ENCODE measurements at places on chromosomes 3 and 15.

- no peaks in the 10 kb centered on the region for H3K27me3 ChIP-seq
- DNase-seq, result no peak
- no peaks in the 10 kb centered on the region for H3K36me3 ChIP-seq
- H3K4me3 ChIP-seq, result no peak overlapping the region
- H3K4me1 ChIP-seq, result peaks cover 23% of the 10 kb centered on the region
Measured at GRCh38 chr15:58309963-58310928, 121.5 kb upstream of the LIPC start.

- peaks cover 12% of the 10 kb centered on the region for H3K27me3 ChIP-seq
- H3K4me1 ChIP-seq, result peaks cover 8% of the 10 kb centered on the region
- no peak overlapping the region for H3K4me3 ChIP-seq
- H3K27ac ChIP-seq, result no peak overlapping the region
- H3K36me3 ChIP-seq, result no peaks in the 10 kb centered on the region
Measured at GRCh38 chr15:51243774-51244173, 94.6 kb downstream of the CYP19A1 start.

DNA sequence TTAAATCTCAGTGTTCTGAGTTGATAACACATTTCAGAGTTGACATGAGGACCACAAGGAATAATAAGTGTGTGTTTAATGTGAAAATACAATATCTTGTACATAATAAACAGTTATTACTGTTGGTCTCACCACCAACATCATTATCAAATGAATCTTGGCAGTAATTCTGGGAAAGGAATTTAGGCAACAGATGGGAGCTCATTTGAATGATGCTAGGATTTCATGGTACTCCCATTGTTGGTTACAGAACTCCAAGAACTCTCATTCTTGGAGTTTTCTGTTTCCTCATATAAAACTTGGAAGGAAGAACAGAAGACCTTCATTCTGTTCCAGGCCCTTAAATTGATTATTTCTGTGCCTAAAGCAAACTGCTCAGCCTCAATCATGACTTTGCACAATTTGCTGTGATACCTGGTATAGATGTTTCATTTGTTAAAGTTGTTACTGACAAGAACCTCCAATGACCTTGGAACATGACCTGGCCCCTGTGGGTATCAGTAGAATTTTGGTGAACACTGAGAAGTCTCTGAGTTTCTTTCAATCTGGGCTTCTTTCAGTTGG lies 385.8 kb downstream of the LPP start:
- H3K4me1 ChIP-seq, result no peaks in the 10 kb centered on the region
- H3K4me3 ChIP-seq, result no peak overlapping the region
- peaks cover 3% of the 10 kb centered on the region for H3K36me3 ChIP-seq
- H3K27ac ChIP-seq, result no peak overlapping the region
- DNase-seq, result no peak

- peaks cover 15% of the 10 kb centered on the region for H3K36me3 ChIP-seq
- H3K27me3 ChIP-seq, result no peaks in the 10 kb centered on the region
- no peak overlapping the region for H3K4me3 ChIP-seq
- DNase-seq, result no peak
- peaks cover 2% of the 10 kb centered on the region for H3K4me1 ChIP-seq
Measured at GRCh38 chr15:44530653-44531052, 6.3 kb upstream of the EIF3J start.

- H3K27ac ChIP-seq, result no peak overlapping the region
- no peak overlapping the region for H3K4me3 ChIP-seq
- H3K4me1 ChIP-seq, result peaks cover 16% of the 10 kb centered on the region
- peaks cover 3% of the 10 kb centered on the region for H3K27me3 ChIP-seq
Measured at GRCh38 chr15:85151861-85152260, 170.2 kb downstream of the PDE8A start.

DNA sequence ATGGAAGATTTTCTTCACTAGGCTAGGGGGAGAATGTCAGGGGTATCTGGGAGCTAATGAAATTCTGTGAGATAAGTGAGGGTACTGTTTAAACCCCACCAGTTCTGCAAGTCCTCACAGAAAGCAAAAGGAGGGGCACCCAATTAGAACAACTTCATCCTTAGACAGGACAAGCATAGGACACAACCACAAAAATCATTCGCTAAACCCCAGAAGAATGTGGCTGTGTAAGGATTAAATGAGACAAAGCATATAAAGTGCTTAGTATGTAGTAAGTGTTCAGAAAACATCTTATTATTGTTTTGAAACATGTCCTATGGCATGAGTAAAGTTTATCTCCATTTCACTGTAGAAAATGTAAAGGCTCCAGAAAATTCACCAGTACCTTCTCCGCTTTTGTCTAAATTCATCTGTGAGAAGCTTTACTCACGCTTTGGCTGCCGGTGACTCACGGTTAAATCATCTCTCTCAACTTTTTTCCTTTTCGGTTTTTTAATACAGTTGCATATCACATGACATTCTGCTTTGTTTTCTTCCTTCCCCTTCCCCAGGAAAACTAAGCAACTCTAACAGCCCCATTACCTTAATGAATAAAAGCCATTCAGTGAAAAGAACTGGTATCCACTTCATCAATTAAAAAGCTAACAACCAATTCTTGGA lies 1.7 kb downstream of the CLRN1 start:
- DNase-seq, result no peak
- no peaks in the 10 kb centered on the region for H3K36me3 ChIP-seq
- H3K4me1 ChIP-seq, result no peaks in the 10 kb centered on the region
- no peak overlapping the region for H3K4me3 ChIP-seq

GRCh38 chr15:34812369-34812768 lies 17.0 kb upstream of the ACTC1 start:
- H3K4me1 ChIP-seq, result no peaks in the 10 kb centered on the region
- no peaks in the 10 kb centered on the region for H3K36me3 ChIP-seq
- DNase-seq, result no peak
- H3K27me3 ChIP-seq, result peaks cover 4% of the 10 kb centered on the region
- H3K4me3 ChIP-seq, result no peak overlapping the region

DNA sequence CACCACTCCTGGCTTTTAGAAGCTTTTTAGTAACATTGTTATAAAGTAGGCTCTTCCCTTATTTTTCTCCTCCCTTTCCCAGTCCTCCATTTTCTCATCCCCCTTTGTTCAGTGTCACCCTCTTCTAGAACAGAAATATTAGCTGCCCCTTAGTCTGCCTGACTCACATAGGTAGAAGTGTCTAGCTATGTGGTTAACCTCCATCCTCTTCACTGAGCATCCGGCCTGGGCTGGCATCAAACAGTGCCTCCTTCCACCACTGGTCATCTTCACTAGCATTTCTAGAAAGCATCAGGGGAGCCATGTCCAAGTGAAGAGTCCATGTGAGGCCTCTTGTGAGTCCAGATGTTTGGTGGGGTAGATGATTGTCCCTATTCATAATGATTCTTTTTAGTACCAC lies 70.0 kb upstream of the SKOR1 start:
- no peak overlapping the region for H3K4me3 ChIP-seq
- no peak overlapping the region for H3K27ac ChIP-seq
- no peak for DNase-seq

GRCh38 chr15:40255033-40255432 lies 16.2 kb downstream of the PAK6 start:
- H3K27ac ChIP-seq, result no peak overlapping the region
- no peaks in the 10 kb centered on the region for H3K4me1 ChIP-seq
- H3K36me3 ChIP-seq, result no peaks in the 10 kb centered on the region
- no peak for DNase-seq
- peaks cover 2% of the 10 kb centered on the region for H3K27me3 ChIP-seq

GRCh38 chr15:41577863-41578735 lies 19.1 kb downstream of the TYRO3 start:
- no peaks in the 10 kb centered on the region for H3K4me1 ChIP-seq
- no peaks in the 10 kb centered on the region for H3K27me3 ChIP-seq
- no peak for DNase-seq
- peaks cover 33% of the 10 kb centered on the region for H3K36me3 ChIP-seq

- H3K4me1 ChIP-seq, result peaks cover 31% of the 10 kb centered on the region
- peak overlapping the region; percentile 74 for H3K27ac ChIP-seq
- no peaks in the 10 kb centered on the region for H3K36me3 ChIP-seq
- no peak overlapping the region for H3K4me3 ChIP-seq
Measured at GRCh38 chr15:67835297-67836133, 4.3 kb downstream of the RNU6-1 start.

- H3K27ac ChIP-seq, result no peak overlapping the region
- no peaks in the 10 kb centered on the region for H3K36me3 ChIP-seq
- H3K4me3 ChIP-seq, result no peak overlapping the region
Measured at GRCh38 chr3:186953011-186953487, 22.7 kb downstream of the ST6GAL1 start.

DNA sequence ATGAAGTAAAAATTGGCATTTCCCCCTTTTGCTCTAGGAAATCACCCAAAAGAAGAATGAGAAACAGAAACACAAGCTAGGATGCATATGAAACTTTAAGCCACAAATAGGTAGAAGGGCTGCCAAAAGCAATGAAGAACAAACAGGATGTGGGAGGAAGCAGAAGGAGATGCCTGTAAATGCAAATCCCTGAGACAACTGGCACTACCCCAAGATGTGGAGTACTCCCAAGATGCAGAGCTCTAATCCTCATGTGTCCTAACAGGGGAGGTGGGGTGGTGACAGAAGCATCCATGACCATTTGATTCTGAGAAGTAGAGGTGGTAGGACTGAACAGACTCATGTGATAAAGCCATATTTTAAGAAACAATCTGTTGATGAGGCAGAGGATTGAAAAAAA lies 31.9 kb upstream of the ZNF280D start:
- no peaks in the 10 kb centered on the region for H3K36me3 ChIP-seq
- H3K4me1 ChIP-seq, result peaks cover 22% of the 10 kb centered on the region
- peak overlapping the region; percentile 85 for H3K27ac ChIP-seq
- no peaks in the 10 kb centered on the region for H3K27me3 ChIP-seq
- H3K4me3 ChIP-seq, result no peak overlapping the region
- peak; percentile 47 for DNase-seq

GRCh38 chr15:49093252-49094105 lies 47.2 kb upstream of the SECISBP2L start:
- no peak overlapping the region for H3K4me3 ChIP-seq
- H3K27ac ChIP-seq, result no peak overlapping the region
- no peak for DNase-seq

GRCh38 chr3:136949708-136950107 lies 8.1 kb upstream of the IL20RB start:
- H3K4me1 ChIP-seq, result no peaks in the 10 kb centered on the region
- H3K4me3 ChIP-seq, result no peak overlapping the region
- no peak overlapping the region for H3K27ac ChIP-seq
- H3K36me3 ChIP-seq, result peaks cover 23% of the 10 kb centered on the region
- DNase-seq, result no peak

DNA sequence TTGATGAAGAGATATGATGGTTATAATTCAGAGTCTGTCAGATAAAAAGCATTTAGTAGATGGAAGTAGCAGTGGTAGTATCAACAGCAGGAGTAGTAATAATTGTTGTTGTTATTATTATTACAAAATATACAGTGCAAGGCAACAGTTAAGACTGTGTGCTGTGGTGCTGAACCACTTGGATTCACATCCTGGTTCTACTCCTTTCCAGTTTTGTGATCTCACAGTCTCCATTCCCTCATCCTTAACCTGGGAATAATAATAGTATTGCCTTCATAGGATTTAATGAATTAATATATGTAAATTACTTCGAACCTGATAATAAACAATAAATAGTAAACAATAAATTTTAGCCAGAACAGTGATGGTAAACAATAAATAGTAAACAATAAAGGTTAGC lies 37.1 kb upstream of the TSC22D2 start:
- no peak for DNase-seq
- no peak overlapping the region for H3K4me3 ChIP-seq
- no peaks in the 10 kb centered on the region for H3K4me1 ChIP-seq

- H3K4me1 ChIP-seq, result peaks cover 22% of the 10 kb centered on the region
- H3K27ac ChIP-seq, result peak overlapping the region; percentile 67
- no peaks in the 10 kb centered on the region for H3K27me3 ChIP-seq
- peak; percentile 64 for DNase-seq
Measured at GRCh38 chr15:66673410-66674322, 28.4 kb upstream of the SMAD6 start.

- H3K27me3 ChIP-seq, result no peaks in the 10 kb centered on the region
- DNase-seq, result no peak
- no peaks in the 10 kb centered on the region for H3K36me3 ChIP-seq
- no peaks in the 10 kb centered on the region for H3K4me1 ChIP-seq
- H3K4me3 ChIP-seq, result no peak overlapping the region
- no peak overlapping the region for H3K27ac ChIP-seq
Measured at GRCh38 chr3:61532739-61533500, 28.5 kb upstream of the PTPRG start.

- peak overlapping the region; percentile 84 for H3K27ac ChIP-seq
- peaks cover 49% of the 10 kb centered on the region for H3K36me3 ChIP-seq
- peak overlapping the region; percentile 2 for H3K4me3 ChIP-seq
- DNase-seq, result no peak
- no peaks in the 10 kb centered on the region for H3K27me3 ChIP-seq
Measured at GRCh38 chr15:58628206-58628947, 121.1 kb downstream of the ADAM10 start.

DNA sequence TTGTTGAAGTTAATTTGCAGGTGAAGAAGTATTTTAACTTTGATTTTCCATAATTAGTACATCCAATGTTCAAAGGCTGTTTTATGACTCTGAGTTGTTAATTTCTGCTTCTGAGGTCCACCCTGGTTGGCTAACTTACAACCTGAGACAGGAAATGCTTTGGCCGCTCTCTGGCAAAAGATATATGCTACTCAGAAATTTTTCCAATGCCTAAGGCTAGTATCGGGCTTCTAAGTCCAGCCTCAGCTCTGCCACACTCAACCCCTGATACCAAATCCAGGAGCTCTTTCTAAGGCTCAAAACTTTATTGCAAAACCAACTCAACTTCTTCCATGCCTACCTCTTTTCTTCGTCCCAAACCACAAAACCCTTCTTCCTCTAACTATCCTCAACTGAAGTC lies 192.9 kb downstream of the NEK10 start:
- H3K27me3 ChIP-seq, result no peaks in the 10 kb centered on the region
- H3K4me1 ChIP-seq, result no peaks in the 10 kb centered on the region
- H3K4me3 ChIP-seq, result no peak overlapping the region
- DNase-seq, result no peak
- no peak overlapping the region for H3K27ac ChIP-seq

DNA sequence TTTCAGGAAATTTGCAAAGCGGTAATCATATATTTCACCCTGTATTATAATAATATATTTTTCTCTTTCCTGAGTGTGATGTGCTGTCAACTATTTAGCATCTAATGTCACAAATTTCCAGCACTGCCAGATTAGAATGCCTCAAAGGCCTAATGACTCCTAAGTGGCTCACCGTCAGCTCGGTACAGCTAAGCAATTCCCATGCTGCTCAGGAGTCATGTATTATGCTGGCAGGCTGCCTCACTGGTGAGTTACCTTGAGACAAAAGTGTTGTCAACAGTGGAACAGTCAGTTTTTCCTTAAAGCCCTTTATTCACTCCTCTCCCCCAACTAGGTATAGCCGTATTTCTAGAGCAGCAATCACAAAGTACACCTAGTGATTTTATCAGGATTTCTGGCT lies 83.6 kb downstream of the NSUN3 start:
- no peaks in the 10 kb centered on the region for H3K36me3 ChIP-seq
- H3K4me3 ChIP-seq, result no peak overlapping the region
- DNase-seq, result no peak

DNA sequence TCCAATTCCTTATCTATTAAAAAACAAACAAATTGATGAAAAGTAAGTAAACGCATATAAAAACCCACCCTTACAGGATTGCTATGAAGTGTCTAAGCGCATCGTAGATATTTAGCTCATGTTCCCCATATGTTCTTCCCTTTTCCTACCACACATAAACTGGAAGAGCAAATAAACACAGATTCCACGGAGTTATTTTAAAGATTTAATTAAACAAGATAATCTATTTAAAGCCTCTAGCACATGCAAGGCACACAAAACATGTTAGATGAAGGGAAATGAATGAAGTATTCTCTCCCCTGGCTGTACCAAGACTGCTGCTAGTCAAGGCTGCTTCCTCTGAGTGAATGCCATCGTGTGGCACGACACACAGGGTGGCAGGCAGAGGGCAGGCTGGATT lies 78.4 kb upstream of the FGF12 start:
- H3K4me1 ChIP-seq, result no peaks in the 10 kb centered on the region
- H3K27me3 ChIP-seq, result no peaks in the 10 kb centered on the region
- no peak overlapping the region for H3K27ac ChIP-seq
- no peak overlapping the region for H3K4me3 ChIP-seq
- no peaks in the 10 kb centered on the region for H3K36me3 ChIP-seq

Measured in DND-41 (cell line).